ENCODE measurements at places on chromosomes 6 and 20. TPM values are rescaled to one million over a fixed set of nuclear protein-coding genes. Genes with fewer than 3 reads are reported as not detected.

SNX14 gene
- total RNA-seq, result 141 TPM

SEMG2 gene
- not detected for total RNA-seq

C20orf141 gene
- total RNA-seq, result not detected

COL21A1 gene
- 0.66 TPM for total RNA-seq

ULBP2 gene
- total RNA-seq, result 6.5 TPM

LCA5 gene
- 7.3 TPM for total RNA-seq

SNTA1 gene
- 7.6 TPM for total RNA-seq

GGTLC1 gene
- total RNA-seq, result not detected

PLCB4 gene
- 3.5 TPM for total RNA-seq

VEGFA gene
- total RNA-seq, result 12.8 TPM

PCK1 gene
- total RNA-seq, result not detected

FERMT1 gene
- total RNA-seq, result 6.5 TPM

KCNG1 gene
- 1.5 TPM for total RNA-seq

DOK5 gene
- 10.4 TPM for total RNA-seq

SNPH gene
- total RNA-seq, result 4.8 TPM

PSORS1C2 gene
- not detected for total RNA-seq

ANKEF1 gene
- 2.8 TPM for total RNA-seq

ZSWIM3 gene
- total RNA-seq, result 4.8 TPM

VWA7 gene
- total RNA-seq, result 0.29 TPM

Measured in thoracic aorta endothelial cell (primary cell).